ENCODE measurements at places on chromosomes 7 and 10.

DNA sequence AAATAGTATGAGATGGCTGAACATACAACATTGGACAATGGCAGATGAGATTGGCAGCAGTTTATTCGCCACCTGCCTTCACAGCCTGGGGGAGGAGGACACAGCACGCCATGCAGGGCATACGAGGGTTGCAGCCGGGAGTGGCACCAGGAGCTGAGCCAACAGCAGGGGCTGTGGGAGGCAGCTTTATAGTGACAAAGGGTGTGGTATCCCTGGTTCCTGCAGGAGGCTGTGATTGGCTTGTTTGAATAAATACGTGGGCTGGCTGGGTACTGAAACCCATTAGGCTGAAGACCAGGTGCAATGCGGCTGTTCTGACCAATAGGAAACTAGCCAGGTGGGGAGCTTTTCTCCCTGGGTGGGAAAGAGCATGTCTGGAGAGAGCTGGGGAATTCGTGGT is 68.9 kb upstream of the LEP start:
- DNase-seq, result no peak

DNA sequence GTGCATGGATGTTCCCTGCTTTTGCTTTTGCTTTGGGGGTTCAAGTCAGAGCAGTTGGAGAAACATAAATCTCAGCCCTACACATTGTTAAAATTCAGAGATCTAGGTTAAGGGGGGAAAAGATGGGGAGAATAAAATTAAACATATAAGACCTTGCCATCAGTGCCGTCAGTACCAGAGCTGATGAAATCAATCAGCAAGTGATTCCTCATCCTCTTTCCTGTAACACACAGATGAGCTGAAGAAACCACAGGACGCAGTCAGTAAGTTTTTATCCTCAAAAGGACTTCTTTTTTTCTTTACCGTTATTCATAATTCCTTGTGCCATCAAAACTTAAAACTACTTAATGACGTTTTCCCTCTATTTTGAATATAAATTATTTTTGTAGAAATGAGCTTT is 5.9 kb downstream of the HECW1 start:
- no peak for DNase-seq

DNA sequence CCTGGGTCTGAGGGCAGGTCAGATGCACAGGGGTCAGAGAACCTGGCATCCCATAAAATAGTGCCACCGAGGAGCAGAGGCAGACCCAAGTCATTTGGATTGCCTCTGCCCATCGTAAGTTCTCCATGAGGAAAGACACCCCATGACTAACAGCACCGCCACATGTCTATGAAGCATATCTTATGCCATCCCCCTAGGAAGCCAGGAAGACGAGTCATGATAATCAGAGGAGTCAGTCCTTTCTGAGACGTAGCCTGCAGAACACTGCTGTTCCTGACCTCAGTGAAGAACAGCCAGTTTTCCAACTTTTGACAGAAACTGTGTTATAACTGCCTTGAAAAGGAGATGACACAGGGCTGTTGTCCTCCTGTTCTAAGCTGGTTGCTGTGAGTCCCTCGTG is 51.2 kb downstream of the INSYN2A start:
- no peak for DNase-seq

DNA sequence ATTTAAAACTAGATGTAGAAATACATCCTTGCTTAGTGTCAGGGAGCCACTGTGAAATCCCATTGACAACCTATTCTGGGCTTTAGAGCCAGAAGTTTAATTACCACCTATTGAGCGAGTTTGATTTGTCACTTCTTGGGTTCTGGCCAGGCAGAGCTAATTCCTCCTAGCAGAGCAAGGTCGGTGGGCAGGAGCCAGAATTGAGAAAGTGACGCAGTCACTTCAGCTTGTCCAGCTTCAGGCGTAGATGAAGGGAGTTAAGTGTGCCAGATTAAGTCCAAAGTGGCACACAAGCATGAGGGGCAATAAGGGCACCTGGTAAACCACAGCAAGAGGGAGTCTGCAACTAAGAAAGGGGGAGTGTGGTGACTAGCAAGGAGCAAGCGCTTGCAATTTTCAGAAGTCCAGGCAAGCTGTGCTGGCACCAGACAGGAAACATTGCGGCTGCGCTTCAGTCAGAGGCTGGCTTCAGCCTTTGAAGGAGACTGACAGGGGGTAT is 119.4 kb downstream of the ST7 start:
- DNase-seq, result no peak

- DNase-seq, result no peak
Observed at GRCh38 chr10:132455441-132455971, 58.5 kb downstream of the PWWP2B start.

DNA sequence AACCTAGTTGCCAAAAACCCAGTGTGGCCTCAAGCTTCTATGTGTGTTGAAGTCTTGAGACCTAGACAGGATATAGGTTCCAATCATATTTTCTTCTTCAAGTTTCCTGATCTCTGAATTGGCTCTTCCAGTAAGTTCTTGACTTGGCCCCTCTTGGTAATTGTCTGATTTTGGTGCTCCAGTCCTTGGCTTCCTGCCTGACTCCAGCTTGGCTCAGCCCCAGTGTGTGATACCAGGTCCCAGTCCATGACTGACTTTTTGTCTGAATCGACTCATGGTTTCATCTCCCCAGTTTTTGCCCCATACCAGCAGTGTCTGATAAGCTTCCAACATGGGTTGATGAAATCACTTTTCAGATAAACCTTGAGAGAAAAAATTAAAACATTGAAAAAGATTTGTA is 72.3 kb downstream of the FAS start:
- no peak for DNase-seq

GRCh38 chr10:62661143-62661542 is 143.4 kb upstream of the ADO start:
- no peak for DNase-seq

DNA sequence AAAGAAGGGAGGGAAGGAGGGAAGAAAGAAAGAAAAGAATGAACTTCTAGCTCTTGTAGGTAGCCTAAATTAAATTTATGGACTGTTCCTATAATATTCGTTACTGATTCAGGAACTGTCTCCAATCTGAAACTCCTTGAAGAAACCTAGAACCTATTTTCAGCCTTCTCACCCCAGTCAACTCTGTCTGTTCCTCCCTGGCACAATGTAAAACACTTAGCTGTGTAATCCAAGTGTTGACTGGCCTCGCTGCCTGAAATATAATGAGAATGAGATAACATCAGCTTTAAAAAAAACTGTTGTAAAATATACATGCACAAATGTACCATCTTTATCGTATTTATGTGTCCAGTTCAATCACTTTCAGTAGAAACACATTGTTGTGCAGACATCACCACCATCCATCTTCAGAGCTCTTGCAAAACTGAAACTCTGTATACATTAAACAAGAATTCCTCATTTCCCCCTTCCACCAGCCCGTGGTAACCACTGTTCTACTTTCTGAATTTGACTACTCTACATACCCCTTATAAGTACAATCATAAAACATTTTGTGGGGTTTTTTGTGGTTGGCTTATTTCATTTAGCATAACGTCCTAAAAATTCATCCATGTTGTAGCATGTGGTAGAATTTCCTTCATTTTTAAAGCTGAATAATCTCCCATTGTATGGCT is 6.3 kb upstream of the C7orf33 start:
- no peak for DNase-seq

GRCh38 chr7:24455813-24456525 is 117.3 kb upstream of the PALS2 start:
- no peak for DNase-seq

DNA sequence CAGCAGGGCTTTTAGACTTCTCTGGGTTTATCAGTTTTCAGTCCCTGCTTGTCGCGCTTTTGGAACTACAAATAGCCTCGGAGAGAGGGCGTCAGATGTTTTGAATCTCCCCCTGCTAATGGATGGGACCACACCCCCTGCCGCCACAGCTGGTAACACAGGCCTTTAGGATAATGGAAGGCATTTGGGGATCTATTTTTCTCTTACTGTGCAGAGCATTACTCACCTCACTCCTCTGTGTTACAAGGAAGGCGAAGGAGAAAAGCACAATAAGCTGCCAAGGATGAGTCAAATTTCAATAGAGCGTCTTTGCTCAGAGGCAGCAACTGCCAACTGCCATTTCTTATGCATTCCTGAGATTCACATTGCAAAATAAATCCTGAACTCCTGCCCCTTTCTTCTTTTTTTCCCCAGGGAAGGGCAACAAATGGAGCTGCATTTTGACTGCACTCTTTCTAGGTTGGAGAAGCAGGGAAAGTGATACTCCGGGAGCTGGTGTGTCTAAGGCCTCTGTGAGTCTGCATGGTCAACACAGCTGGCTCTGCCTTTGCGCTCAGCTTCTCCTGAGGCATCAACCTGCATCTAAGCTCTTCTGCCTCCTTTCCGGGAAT is 31.5 kb upstream of the SMNDC1 start:
- no peak for DNase-seq

GRCh38 chr10:73874267-73875138 is at the start of gene CAMK2G:
Gene CAMK2G (minus strand): TSS chr10:73874555. CDS start chr10:73874461, 94 bp downstream.
- DNase-seq, result peak; percentile 73

GRCh38 chr7:141045126-141045841 is 28.6 kb upstream of the TMEM178B start:
- DNase-seq, result no peak

DNA sequence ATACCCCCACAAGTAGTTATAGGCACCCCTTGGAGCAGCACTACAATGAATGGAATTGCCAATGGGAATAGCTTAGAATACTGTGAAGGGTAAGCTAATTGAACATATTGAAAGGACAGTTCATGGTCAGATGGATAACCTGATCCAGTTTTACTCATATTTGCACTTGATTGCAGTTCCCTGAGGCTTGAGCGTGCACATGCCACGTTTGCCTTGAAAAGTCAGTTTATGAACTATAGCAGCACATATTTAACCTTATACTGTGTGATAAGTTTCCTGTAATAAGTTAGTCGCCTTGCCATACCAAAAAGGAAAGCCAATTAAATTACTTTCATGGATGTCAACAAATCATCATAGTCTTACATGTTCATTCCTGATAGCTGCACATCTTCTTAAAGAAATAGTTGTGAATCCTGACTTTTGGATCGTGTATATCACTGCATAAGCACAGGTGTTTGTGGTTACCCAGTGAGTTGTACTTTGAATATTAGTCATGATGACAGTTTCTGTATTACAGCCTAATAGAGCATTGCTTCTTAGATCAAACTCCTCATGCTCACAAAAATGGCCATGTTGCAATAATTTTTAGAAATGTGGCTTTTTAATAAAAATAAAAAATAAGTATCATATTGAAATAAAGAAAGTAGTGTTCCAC is 21.6 kb downstream of the DNTT start:
- DNase-seq, result no peak

DNA sequence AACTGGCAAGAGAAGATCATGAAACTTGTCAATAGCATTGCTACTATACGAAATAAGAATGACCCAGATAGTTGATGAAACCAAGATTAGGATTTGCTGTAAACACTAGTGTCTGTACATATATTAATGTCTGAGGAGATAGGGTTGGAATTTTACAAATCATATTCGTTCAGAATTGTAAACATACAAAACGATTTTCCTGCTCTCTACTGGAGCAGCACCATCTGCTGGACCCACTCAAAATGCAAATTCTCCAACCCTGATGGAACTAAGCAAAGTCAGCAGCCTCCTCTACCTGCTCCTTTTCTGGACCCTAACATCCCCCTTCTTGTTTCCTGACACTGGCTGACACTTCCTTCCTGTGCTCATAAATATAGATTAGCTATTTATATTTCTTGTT is 29.4 kb upstream of the SGMS1 start:
- no peak for DNase-seq

GRCh38 chr7:105623378-105623777 is 42.1 kb upstream of the EFCAB10 start:
- no peak for DNase-seq

DNA sequence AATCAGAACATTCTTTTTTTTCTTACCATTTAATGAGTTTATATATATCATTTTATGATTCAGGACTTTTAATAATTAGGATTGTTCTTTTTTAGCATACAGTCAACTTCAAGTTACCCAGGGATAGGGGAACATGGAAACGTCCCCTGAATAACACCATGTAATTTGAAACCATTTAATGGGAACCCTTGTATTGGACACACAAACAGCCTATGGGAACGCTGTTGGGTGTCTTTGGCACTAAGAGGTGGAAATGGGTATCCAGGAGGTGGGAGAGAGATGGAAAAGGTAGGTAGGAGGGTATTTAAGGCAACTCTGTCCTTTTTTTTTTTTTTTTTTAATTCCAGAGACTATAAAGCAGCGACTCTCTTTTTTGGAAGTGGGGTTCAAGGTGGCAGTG is 2.6 kb downstream of the LUC7L2 start:
- no peak for DNase-seq

- no peak for DNase-seq
Observed at GRCh38 chr10:28681928-28682750, 4.8 kb downstream of the BAMBI start.

GRCh38 chr7:8129318-8129659 is 132.7 kb downstream of the ICA1 start:
- DNase-seq, result no peak

GRCh38 chr7:121414436-121414835 is 18.3 kb upstream of the FAM3C start:
- DNase-seq, result no peak

- no peak for DNase-seq
Observed at GRCh38 chr7:118259115-118259514, 34.6 kb downstream of the ANKRD7 start.

GRCh38 chr10:21372651-21373410 is 152.7 kb downstream of the SKIDA1 start:
- DNase-seq, result no peak

DNA sequence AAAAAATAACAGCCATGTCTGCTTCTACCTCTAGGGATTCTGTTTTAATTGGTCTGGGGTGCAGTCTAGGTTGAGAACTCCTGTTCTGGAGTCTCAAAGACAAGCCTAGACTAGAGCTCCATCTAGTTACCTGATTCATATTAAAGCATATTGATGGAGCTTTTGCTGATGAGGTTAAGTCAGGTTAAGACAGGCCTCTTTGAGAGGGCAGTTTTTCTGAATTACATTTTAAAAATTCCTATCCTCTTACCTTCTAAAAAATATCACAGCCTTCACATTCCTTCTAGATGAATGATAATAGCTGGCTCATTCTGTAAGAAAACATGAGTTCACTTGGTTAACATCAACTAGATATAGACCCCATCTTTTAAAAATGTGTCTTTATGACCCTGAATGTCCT is 28.9 kb downstream of the MGAM start:
- DNase-seq, result no peak

- DNase-seq, result no peak
Observed at GRCh38 chr7:92645114-92646061, 55.2 kb upstream of the FAM133B start.

- no peak for DNase-seq
Observed at GRCh38 chr7:132455378-132455777, 120.9 kb downstream of the PLXNA4 start.

DNA sequence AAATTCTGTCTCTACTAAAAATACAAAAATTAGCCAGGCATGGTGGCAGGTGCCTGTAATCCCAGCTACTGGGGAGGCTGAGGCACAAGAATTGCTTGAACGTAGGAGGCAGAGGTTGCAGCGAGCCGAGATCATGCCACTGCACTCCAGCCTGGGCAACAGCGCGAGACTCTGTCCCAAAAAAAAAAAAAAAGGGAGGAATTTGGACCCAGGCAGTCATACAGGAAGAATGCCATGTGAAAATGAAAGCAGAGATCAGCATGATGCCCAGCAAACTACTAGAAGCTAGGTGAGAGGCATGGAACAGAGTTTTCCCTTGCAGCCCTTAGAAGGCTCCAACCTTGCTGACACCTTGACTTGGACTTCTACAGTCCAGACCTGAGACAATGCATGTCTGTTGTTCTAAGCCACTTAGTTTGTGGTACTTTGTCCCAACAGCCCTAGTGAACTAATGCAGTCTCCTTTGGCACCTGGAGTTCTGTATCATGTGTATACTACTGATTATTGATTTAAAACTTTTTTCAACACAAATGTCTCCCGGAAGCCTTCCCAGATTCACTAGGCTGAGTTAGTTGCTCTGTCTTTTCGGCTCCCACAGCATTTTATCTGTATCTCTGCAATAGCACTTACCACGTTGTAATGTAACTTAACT is 10.2 kb upstream of the BAG3 start:
- DNase-seq, result no peak
